Stimulated activated CD4-positive, alpha-beta T cell treated with anti-CD3 and anti-CD28 coated beads, Interleukin-2, amount 100 ng/mL, for 4 hours (primary cell): ENCODE measurements at places on chromosomes 1 and 21.
A peak's percentile ranks its signal among the peaks of the same experiment; 100 is the strongest.

GRCh38 chr1:64810001-64810400, 65.1 kb downstream of the RAVER2 start:
- no peak for DNase-seq

GRCh38 chr1:1208713-1209433, 2.5 kb upstream of the TNFRSF18 start:
- peak; percentile 55 for DNase-seq

DNA sequence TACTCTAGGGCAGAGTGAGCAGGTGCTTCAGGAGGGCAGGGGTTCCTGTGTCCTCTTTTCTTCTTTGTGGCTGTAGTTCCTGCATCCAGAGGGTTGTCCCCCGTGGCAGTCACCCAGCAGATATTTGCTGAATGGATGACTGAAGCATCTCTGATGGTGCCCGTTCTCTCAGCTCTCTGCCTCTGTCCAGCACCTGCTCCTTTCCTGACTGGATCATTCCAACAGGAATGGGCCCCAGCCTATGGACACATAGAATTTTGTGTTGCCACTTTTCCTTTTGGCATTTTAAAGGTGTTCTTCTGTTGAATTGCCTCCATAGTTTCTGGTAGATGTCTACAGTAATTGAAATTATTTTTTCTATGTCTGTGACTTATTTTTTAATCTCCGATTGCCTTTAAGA, 372.5 kb upstream of the C1orf174 start:
- no peak for DNase-seq

DNA sequence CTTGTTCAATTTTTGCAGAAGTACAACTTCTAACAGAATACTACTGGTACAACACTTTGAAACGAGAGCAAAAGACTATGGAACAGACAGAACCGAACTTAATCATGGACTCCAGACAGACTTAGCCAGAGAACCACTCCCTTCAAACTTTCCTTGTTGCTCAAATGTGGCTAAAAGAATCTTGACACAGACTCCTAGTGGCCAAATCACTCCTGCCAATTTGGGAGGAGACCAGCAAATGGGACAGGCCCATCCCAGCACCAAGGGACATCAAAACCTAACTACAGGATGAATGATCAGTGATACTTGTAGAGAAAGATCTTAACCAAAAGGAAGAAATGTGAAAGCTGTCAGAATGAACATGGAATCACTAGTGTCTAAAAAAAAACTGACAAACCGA, 154.0 kb downstream of the MATN1 start:
- no peak for DNase-seq
